ENCODE measurements at places on chromosomes 4 and X. TPM values are rescaled to one million over a fixed set of nuclear protein-coding genes. Genes with fewer than 3 reads are reported as not detected.

- DNase-seq: no peak
- no peaks in the 10 kb centered on the region for H3K4me1 ChIP-seq
- H3K27ac ChIP-seq: no peak overlapping the region
- no peaks in the 10 kb centered on the region for H3K36me3 ChIP-seq
These were observed 18.6 kb downstream of the SHOX start for GRCh38 chrX:649166-649565.

- no peaks in the 10 kb centered on the region for H3K36me3 ChIP-seq
- H3K4me3 ChIP-seq: no peak overlapping the region
- no peaks in the 10 kb centered on the region for H3K4me1 ChIP-seq
- no peak for DNase-seq
These were observed 388.6 kb upstream of the PITX2 start for GRCh38 chr4:111011458-111011857.

- no peaks in the 10 kb centered on the region for H3K36me3 ChIP-seq
- H3K27ac ChIP-seq: no peak overlapping the region
- no peak for DNase-seq
These were observed 2342.1 kb downstream of the PCDH7 start for GRCh38 chr4:33062155-33062806.

DNA sequence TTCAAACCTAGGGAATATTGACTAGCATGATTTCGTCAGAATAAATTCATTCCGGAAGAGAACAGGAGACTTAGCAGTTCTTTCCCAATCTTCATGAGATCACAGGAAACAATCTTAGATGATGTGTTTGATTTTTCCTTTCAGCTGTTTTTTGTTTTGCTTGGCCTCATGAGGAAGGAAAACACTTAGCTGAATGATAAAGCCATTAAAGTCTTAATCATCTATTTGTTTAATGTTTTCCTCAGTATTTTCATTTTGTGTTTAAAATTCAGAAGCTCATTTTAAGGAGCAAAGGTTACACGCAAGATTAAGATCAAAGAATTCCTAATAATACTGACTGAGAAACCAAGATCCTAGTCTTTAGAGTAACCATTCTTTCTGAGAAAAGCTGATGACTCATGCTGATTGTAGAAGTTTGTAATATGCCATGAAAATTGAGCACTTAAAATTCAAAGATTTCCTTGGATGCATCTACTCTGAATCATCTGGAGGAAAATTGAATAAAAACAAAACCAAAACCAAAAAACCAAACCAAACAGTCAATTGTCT is 15.4 kb upstream of the TBC1D19 start:
- H3K27me3 ChIP-seq: no peaks in the 10 kb centered on the region
- no peaks in the 10 kb centered on the region for H3K36me3 ChIP-seq
- no peak for DNase-seq
- no peak overlapping the region for H3K27ac ChIP-seq
- H3K4me3 ChIP-seq: no peak overlapping the region

The ENPP6 gene
- total RNA-seq: 0.47 TPM

- no peaks in the 10 kb centered on the region for H3K27me3 ChIP-seq
- H3K36me3 ChIP-seq: no peaks in the 10 kb centered on the region
- no peak for DNase-seq
- no peak overlapping the region for H3K27ac ChIP-seq
These were observed 7.3 kb upstream of the CUL4B start for GRCh38 chrX:120568035-120568434.

The RAPGEF2 gene
- 15.8 TPM for total RNA-seq
